ENCODE measurements at places on chromosomes 1 and 21.
A peak's percentile ranks its signal among the peaks of the same experiment; 100 is the strongest.

- H3K36me3 ChIP-seq, result no peaks in the 10 kb centered on the region
- H3K4me1 ChIP-seq, result no peaks in the 10 kb centered on the region
- DNase-seq, result peak; percentile 61
- no peaks in the 10 kb centered on the region for H3K27me3 ChIP-seq
- H3K4me3 ChIP-seq, result no peak overlapping the region
Observed at GRCh38 chr1:200483491-200484143, 73.8 kb upstream of the ZNF281 start.

DNA sequence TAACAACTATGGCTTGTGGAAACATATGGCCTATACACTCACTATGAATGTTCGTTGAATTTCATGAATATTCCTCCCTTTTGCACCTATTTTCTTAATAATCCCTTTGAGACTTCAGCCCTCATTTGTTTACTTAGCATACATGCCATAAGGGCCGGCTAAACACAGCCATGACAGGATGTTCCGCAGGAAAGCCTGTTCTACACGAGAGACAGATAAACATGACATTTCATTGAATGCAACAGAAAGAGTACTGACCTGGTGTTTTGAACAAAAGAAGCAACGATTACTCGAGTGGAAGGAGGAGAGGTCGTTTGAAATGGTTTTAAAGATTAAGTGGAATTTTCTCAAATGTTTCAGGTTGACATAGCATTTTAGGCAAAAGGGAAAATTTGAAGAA lies 459.5 kb upstream of the CXADR start:
- DNase-seq, result no peak
- no peaks in the 10 kb centered on the region for H3K27me3 ChIP-seq
- H3K4me1 ChIP-seq, result no peaks in the 10 kb centered on the region
- no peak overlapping the region for H3K4me3 ChIP-seq

- no peak overlapping the region for H3K27ac ChIP-seq
- H3K4me3 ChIP-seq, result no peak overlapping the region
- H3K27me3 ChIP-seq, result no peaks in the 10 kb centered on the region
- no peaks in the 10 kb centered on the region for H3K36me3 ChIP-seq
Observed at GRCh38 chr1:224707843-224708725, 92.0 kb downstream of the CNIH3 start.

- no peak for DNase-seq
- H3K36me3 ChIP-seq, result no peaks in the 10 kb centered on the region
- H3K4me1 ChIP-seq, result no peaks in the 10 kb centered on the region
- H3K27me3 ChIP-seq, result no peaks in the 10 kb centered on the region
- no peak overlapping the region for H3K4me3 ChIP-seq
Observed at GRCh38 chr1:83715550-83715949, 283.4 kb downstream of the TTLL7 start.

DNA sequence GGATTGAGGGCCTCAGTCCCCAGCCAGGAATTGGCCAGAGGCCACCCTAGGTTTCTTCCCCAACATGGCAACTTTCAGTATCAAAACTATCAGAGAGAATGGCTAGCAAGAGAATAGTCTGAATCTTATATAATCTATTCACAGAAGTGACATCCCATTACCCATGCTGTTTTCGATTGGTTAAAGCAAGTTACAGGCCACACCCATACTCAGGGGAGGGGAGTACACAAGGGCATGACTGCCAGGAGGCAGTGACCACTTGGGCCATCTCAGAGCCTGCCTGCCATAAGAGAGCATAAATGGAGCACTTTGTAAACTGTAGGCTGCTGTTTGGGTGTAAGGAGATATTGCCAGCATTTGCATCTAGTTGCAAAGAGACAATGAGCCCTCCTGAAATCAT lies 65.4 kb downstream of the FAM163A start:
- no peak overlapping the region for H3K27ac ChIP-seq
- H3K36me3 ChIP-seq, result no peaks in the 10 kb centered on the region
- no peak overlapping the region for H3K4me3 ChIP-seq
- no peak for DNase-seq

DNA sequence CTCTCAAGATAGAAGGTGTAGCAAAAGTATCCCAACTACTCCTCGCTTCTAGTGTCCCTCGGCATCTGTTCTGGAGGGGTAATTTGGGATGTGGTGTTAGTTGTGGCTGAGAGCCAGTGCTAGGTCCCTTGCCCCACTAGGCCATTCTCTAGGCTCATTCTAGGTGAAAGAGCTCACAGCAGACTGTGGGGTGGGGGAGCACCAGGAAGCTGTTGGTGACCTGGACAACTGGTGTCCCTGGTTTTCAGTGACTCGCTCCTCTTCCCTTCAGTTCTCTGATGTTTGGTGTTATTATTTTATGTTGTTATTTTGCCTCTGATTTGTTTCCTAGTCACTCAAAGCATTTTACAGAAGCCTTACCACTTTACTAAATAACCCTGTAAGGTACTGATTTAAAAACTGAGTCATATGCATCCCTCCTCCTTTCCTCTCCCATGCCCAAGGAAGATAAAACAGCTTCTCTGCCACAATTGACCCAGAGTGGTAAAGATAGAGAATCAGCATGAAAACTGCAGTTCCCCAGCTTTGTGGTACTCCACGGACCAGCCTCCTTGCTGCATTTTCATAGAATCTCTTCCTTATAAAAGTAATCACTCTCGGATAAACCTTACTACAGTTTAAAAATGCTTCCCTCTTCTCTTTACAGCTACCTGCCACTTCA lies 14.1 kb downstream of the DYRK3 start:
- H3K36me3 ChIP-seq, result no peaks in the 10 kb centered on the region
- peaks cover 19% of the 10 kb centered on the region for H3K4me1 ChIP-seq
- no peak for DNase-seq
- H3K4me3 ChIP-seq, result no peak overlapping the region
- H3K27ac ChIP-seq, result no peak overlapping the region

DNA sequence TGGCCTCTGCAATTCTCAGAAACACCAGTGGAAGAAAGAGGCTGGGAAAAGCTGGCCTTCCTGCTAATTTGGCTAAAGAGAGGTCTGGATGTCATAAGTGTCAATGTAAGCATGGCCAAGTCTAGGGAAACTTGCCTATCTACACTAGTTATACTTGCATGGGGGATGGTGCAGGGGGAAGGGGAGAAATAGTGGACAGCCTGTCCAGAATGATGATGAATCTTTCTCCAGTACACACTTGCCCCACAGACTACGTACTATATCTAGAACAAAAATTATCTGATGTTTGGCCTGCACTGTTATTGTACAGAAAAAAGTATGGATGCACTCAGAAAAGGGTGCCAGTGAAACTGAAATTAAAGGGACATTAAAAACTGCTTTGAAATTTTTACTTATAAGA lies 114.5 kb downstream of the SLC25A24 start:
- no peak for DNase-seq
- H3K36me3 ChIP-seq, result no peaks in the 10 kb centered on the region
- no peak overlapping the region for H3K4me3 ChIP-seq
- H3K4me1 ChIP-seq, result no peaks in the 10 kb centered on the region
- H3K27ac ChIP-seq, result no peak overlapping the region
- no peaks in the 10 kb centered on the region for H3K27me3 ChIP-seq

DNA sequence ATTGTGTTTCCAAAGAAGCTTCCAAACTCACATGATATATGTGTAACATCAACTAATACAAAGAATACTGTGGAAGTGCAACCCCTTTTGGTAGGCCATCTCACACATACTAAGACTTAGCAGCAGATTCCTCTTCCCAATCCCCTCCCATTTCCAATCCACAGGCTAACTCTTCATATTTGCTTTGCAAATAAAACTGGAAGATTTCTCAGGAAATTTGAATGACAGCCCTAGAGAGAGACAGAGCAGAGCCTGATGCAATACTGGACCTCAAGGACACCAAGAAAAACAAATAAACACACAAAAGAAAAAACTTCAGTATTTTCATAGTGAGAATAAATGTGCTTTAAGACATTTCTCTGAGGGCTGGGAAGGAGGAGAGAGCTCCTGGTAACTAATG lies 190.2 kb upstream of the BRINP3 start:
- no peaks in the 10 kb centered on the region for H3K4me1 ChIP-seq
- H3K4me3 ChIP-seq, result no peak overlapping the region
- H3K27ac ChIP-seq, result no peak overlapping the region
- no peak for DNase-seq

- H3K27ac ChIP-seq, result no peak overlapping the region
- no peak overlapping the region for H3K4me3 ChIP-seq
- DNase-seq, result no peak
- H3K27me3 ChIP-seq, result no peaks in the 10 kb centered on the region
Observed at GRCh38 chr1:53458634-53459033, 565 bp upstream of the DMRTB1 start.

DNA sequence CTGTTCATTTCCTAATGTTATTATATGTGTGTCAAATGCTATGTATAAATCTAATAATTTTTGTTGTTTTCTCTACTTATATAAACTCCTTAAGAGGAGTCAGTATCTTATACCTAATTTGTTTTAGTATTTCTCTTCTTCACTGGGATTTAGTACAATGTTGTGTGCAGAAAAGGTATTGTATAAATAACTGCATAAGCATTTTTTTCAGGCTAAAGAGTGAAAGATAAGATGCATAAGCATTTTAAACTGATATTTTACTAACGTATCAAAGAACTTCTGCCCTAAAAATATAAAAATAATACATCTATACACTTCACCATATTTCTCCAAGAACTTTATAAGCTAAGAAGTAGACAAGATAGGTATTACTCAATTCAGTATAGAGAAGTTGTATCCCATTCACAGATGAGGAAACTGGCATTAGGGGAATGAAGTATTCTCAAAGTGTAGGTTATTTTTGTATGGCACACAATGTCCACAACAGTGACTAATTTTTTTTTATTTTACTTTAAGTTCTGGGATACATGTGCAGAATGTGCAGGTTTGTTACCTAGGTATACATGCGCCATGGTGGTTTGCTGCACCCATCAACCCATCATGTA lies 59.3 kb downstream of the NUP210L start:
- H3K4me1 ChIP-seq, result no peaks in the 10 kb centered on the region
- no peak for DNase-seq
- H3K27ac ChIP-seq, result no peak overlapping the region
- H3K36me3 ChIP-seq, result no peaks in the 10 kb centered on the region
- H3K4me3 ChIP-seq, result no peak overlapping the region

GRCh38 chr1:155308493-155309422 lies at the start of gene FDPS:
Gene FDPS, plus strand, starts transcription at chr1:155308866. Its CDS starts 924 bp downstream, at chr1:155309790.
- no peaks in the 10 kb centered on the region for H3K4me1 ChIP-seq
- peak within 1 kb of the TSS; percentile 77 for H3K27ac ChIP-seq
- peak; percentile 98 for DNase-seq
- H3K27me3 ChIP-seq, result no peaks in the 10 kb centered on the region
- peak within 1 kb of the TSS; percentile 50 for H3K4me3 ChIP-seq

DNA sequence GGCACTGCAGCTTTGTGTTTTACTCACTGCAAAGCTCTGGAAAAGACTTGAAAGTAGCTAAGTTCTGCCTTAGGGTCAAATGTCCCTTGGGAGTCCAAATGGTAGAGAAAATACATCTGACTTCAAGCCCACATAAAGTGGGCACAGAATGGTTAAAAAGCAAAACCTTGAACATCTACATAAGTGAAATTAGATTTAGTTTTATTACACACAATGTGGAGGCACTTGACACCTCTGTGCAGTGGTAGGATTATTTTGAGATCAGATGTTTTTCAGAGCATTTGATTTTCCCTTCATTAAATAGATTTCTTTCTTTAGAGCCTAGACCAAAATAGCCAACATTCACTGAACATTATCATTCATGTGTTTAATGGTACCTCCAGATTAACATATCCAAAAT lies 11.2 kb upstream of the FCRL3 start:
- no peak overlapping the region for H3K27ac ChIP-seq
- H3K27me3 ChIP-seq, result no peaks in the 10 kb centered on the region
- DNase-seq, result no peak
- no peaks in the 10 kb centered on the region for H3K36me3 ChIP-seq

All from pancreas (tissue), 10 donors.